ENCODE measurements at places on chromosomes 12 and 14.

DNA sequence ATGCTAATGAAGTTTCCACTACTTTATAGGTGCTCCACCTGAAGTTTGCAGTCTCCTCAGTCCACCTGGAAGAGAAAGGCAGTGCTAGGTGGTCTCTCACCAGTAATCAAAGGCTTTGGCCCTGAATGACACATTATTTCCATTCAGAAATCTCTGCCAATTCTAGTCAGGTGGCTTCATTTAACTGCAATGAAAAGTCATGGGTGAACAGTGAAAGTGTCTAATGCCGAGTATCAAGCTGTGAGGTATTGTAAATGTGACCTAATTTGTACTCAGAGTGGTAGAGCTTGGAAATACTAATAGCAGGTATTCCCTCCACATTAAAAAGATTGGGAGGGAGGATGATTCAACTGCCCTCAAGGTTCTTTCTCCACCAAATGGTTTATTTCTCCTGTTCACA is 220.9 kb upstream of the LRFN5 start:
- no peak for DNase-seq

DNA sequence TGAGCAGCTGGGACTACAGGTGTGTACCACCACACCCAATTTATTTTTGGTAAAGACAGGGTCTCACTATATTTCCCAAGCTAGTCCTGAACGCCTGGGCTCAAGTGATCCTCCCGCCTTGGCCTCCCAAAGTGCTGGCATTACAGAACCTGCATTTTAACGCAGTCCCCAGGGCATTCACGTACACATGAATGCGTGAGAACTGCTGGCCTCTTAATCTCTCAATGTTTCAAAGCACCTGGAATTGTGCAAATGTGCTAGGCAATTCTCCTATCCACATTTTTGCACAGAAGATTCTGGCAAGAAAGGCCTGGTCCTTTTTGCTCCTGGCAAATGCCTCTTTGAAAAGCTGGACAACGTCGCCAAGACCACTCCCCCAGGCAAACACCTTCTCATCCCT is 35.2 kb downstream of the TESC start:
- no peak for DNase-seq

- no peak for DNase-seq
Measured at GRCh38 chr12:54372113-54372806, 8.0 kb upstream of the GPR84 start.

GRCh38 chr12:91663744-91664143 is 481.1 kb upstream of the DCN start:
- no peak for DNase-seq

DNA sequence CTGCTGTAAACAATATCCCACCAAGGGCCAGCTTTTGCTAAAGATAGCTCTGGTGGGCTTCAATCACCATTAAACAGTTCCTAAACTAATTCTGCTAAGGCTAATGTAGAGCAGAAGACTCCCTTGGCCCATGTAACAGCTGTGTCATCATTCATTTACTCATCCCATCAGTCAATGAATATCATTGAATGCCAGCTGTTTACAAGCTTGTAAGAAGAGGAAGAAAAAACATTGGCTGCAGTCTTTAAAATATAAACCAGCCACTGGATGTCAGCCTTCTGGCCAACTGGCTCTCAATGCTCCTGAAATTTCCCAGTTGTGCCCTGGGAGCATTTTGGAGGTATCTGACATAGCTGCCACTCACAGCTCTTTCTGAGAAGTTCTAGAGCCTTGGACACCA is 18.0 kb upstream of the MAP3K9 start:
- peak; percentile 27 for DNase-seq

GRCh38 chr12:7837366-7837765 is 35.3 kb downstream of the SLC2A14 start:
- no peak for DNase-seq

DNA sequence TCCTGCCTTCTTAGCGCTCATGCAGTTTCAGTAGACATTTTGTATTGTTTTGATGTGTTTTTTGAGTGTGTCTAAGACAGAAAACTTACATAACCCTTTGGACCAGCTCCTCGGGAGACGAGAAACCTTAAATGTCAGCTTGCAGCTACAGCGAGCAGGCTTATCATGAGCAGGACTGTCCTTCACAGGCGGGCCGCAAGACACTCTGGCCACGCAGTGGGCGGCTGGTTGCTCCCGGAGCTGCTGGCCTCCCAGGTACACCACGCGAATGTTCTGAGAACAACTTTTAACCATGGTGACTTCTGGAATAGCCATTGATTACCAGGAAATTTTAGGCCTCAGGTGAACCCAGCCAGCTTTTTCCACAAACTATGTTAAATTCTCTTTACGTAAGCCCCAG is 164.1 kb upstream of the DIO3 start:
- no peak for DNase-seq

DNA sequence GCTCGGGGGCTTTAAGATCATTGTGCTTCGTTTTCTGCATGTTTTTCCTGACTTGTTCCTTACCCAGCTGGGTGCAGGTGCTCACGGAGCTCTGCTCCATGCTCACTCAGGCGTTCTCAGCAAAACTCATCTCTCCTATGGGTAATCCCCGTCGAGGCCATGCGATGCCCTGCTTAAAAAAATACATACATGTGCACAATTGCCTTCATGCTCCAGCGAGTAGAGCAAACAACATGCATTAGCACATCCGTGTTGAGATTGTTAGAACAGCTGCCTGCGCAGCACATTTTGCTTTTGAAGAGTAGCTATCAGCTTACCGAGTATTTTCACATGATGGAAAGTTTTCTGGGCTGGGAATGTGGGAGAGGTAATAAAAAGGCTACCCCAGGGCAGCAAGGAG is 16.2 kb downstream of the AACS start:
- DNase-seq, result no peak

DNA sequence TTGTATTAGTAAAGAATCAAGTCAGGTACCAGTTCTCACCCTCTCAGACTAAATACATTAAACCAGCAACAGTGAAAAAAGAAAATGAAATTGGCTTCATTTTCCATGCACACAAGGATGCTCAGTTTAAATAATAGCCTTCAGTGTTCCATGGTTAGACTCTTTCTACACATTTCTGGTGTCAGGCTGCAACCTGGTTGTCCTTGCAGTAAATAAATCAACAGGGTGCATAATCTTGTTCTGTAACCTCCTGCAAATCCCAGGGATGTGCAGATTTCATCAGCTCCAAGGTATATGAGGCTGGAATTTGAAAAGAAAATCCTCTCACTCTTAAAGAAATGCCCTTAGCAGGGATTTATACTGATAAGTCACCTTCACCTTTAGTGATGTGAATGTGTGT is 46.7 kb upstream of the BTG1 start:
- no peak for DNase-seq

GRCh38 chr14:79404874-79405511 is 806.3 kb downstream of the DIO2 start:
- no peak for DNase-seq

DNA sequence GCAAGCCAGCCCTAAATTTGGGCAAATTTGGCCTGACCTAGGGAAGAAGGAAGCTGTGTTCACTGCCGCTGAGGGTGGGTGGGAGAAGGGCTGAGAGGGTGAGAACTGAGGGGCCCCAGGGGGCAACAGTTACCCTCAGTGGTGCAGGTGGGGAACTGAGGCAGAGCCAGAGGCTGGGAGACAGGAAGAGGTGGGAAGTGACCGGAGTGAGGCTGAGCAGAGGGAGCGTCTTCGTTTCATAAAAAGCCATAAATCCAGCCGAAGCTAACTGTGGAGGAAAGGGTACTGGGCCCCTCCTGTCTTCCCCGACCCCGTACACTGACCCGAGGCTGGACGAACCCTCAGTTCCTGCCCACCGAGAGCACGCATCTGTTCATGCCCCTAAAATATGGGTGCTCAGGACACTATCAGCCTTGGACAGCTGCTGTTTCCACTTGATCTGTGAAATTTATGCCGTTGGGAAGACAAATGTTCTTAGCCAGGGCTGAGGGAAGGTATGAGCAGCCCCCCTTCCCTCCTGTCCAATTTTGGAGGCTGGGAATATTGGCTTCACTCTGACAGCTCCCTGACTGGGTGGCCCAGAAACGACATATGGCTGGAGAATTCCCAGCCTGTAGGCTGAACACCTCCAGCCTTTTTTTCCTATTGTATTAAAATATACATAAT is 116.5 kb downstream of the KIF26A start:
- DNase-seq, result no peak

DNA sequence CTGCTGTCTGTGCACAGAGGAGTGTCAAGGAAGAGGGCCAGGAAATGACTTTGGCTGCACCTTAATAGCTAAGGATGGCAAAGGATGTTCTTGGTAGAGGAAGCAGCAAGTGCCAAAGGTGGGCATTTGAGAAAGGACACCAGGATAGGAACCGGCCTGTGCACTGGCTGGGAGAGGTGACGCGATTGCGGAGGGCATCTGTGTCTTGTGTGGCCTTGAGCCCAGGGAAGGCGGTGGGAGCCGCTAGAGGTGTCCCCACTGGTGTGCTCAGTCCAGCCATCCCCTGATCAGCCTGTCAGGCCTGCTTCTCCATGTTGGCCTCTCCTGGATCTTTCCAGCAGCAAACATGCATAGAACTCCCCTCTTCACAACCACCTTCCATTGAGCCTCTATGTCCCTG is 30.2 kb downstream of the PAPLN start:
- no peak for DNase-seq

DNA sequence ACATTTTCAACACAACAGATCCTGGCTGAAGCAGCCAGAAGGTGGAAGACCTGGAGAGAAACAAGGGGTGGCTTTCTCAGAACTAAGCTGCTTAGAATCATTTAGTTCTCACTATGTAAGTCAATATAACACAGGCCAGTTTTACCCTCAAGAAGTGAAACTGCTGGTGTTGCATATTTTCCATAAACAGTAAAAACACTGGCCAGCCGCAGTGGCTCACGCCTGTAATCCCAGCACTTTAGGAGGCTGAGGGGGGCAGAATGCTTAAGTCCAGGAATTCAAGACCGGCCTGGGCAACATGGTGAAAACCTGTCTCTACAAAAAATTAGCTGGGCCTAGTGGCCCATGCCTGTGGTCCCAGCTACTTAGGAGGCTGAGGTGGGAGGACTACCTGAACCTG is 11.6 kb downstream of the STX2 start:
- no peak for DNase-seq

DNA sequence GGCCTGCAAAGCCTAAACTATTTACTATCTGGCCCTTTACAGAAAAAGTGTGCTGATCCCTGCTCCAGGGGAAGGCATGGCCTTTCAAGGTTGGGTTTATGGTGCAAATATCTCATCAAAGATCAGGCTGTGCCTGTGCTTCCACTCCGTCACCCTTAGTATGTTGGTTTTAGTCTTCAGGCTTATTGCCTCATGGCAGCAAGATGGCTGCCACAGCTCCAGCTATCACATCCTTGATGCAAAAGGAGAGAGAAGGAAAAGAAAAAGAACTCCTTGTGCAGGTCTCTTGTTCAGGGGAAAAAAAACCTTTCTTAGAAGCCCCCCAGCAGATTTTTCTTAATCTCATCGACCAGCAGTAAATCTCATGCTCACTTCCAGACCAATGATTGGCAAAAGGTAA is 9.1 kb upstream of the HRK start:
- DNase-seq, result no peak

DNA sequence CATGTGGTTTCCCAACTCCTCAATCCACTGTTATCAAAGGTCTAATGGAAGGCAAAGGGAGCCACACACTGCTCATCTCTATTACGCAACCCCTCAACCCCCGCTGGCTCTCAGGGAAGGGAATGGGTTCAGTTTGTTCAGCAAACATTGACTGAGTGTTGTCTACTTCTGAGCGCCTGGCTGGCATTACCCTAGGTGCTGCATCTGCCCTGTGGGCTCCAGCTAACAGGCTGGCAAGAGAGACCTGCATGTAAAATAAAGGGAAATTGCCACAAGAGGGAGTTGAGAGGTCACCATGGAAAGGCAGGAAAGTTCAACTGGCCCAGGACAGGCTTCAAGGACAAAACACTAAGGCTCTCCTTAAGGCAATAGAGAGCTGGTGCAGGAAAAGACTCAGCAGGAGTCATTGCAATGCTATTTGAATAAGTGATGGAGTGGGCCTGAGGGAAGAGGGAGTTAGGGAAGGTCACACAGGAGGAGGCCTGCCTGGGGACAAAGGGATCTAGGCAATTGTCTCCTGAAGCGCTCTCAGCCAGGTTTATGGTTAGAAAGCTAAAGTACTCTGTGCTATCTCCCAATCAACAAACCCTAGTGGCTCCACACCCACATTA is 5.5 kb upstream of the ZNF740 start:
- DNase-seq, result peak; percentile 48

DNA sequence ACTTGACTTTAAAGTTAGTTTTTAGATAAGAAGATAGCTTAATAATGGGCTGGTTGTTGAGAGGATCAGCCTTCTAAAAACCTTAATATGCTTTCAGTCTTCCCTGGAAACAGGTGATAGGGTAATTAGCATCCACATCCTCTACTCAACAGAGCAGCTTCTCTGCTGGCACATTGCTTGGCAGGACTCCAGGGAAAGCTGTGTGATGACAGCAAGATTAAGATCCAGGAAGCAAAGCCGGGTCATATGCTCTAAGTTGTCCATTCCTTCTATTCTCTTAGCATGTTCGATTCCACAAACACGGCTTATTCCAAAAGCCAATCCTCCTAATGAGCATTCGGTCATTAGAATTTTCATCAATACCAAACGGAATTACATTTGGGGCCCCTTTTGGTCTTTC is 87.0 kb downstream of the HMGA2 start:
- peak; percentile 47 for DNase-seq

- no peak for DNase-seq
Measured at GRCh38 chr12:121404734-121405133, 4.8 kb downstream of the RNF34 start.

DNA sequence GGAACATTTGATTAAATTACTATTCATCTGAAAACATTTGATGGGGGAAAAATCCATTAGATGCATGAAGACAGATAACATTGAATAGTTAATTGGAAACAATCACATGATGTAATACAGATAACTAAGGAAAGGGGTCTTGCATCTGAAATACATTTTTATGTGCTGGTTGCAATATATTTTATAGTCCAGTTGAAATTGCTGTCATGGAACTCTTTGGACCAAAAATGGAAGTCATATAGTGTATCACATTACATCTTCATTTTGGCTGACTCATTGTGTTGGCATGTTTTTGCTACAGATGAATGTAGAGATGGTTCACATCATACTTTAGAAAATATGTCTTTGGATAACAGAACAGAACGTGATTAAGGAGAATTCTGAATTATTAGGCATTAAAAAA is 43.0 kb upstream of the GNPNAT1 start:
- DNase-seq, result peak; percentile 82

DNA sequence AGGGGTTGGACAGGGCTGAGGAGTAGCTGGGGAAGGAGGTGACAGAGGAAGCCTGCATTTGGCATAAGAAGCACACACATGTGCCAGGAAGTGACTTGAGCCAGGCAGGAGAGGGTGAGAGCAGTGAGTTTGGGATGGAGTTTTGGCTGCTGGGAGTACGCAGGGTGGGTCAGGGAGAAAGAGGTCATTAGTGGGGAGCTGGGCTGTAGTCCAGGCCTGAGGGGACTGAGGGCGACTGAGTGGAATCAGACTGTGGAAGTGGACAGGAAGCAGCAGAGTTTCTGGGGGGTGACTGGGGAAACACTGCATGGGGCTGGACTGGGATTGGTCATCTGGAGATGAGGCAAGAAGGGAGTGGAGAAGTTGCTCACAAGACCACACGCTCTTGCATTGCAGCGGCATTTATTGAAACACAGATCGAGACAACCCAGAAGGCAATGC is 7.6 kb downstream of the KRT85 start:
- DNase-seq, result no peak

Measured in HFFc6 (cell line).